ENCODE measurements at places on chromosomes 6 and 20.

DNA sequence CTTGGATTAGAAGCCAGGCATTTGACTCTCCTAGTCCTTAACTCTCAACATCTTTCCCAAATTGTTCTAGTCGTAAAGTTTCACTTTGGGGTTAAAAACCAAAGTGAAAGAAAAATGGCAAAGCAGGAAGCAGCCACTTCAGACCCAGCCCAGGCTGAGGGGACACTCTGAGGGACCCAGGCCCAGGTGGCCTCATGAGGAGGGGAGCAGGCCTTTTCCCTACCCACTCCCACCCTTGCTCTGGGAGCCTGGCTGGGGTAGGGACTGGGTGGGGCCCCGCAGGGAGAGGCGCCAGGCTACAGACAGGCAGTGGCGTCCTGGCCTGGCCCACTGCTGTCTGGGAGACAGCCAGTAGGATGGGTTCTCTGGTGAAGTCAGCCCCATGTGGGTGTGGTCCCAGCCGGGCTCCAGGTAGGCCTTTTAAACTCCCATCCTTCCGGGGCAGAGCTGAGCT is 68.7 kb upstream of the MYL9 start:
- DNase-seq = peak; percentile 47

DNA sequence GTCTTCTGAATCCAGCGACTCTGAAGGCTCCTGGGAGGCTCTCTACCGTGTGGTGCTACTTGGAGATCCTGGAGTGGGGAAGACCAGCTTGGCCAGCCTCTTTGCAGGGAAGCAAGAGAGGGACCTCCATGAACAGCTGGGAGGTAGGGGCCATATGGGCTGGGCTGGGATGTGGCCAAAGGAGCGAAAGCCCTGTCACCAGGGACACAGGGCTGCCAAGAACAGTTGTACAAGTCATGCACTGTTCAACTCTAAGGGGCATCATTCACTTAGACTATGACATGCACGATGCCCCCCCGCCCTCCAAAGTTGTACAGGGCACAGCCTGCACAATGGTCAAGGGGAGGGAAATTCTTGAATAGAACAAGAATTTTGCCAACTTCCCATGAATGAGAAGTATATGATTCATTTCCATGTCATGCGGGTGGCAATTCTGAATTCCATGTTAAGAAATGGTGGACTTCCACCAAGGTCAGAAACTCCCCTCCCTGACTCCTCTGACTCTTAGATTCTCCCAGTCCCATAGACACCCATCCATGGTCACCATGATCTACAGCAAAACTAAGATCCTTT is 1.6 kb downstream of the REM1 start:
- no peak for DNase-seq

- no peak for DNase-seq
These were observed 69.3 kb upstream of the SLCO4A1 start for GRCh38 chr20:62572980-62573379.

- DNase-seq = no peak
These were observed 293.1 kb downstream of the SOX4 start for GRCh38 chr6:21886542-21887151.

DNA sequence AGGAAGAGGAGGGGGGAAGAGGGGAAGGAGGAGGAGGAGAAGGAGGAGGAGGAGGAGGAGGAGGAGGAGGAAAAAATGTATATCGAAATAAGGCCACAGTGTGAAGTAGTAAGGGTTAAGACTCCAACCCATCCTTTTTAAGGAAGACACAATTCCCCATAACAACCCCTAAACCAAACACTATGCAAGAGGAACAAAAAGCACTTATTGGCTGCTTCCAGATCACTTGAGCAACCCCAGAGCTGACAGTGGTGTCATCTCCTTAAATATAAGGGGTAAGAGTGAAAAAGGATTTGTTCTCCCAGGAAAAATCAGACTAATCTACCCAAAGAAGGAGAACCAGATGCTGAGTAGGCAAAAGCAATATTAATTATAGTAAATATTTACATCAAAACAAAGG is 169.1 kb upstream of the SASH1 start:
- DNase-seq = no peak

All from GM06990 (cell line).